ENCODE measurements at places on chromosomes 2 and 18.

DNA sequence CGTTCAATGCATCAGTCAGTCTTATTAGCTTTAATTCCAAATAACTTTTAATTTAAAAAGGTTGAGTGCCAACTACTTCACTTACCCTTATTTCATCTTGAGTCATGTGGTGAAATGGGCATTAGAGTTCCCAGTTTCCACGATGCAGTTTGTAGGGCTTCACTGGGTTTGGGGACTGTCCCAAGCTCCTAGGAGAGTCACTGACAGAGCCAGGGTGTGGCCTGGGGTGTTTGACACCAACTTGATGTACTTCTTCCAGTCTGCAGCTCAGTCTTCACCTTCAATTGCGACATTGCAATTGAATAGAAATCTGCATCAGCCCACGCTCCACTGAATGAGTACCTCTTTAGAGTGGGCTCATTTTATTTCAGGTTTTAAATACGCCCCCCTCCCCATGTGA is 165.3 kb downstream of the ARL4C start:
- no peak for DNase-seq

DNA sequence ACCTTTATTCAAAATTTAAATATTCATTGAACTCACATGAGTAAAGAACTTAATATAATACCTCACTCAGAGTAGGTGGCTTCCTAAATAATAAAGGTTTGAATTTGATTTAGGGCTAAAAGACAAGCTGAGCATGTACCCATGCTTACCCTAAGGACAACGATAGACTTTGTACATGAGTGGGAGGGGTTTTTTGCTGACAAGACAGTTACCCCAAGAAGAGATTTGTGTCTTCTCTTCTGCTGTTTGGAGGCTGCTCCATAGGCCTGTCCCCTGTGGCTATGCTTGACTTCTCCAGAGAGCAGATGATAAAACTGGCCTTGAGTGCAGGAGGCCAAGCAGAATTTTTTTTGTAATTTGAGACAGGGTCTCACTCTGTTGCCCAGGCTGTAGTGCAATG is 383.9 kb downstream of the TMEM182 start:
- DNase-seq, result no peak

GRCh38 chr2:106339609-106340008 is 128.6 kb downstream of the RGPD3 start:
- no peak for DNase-seq

DNA sequence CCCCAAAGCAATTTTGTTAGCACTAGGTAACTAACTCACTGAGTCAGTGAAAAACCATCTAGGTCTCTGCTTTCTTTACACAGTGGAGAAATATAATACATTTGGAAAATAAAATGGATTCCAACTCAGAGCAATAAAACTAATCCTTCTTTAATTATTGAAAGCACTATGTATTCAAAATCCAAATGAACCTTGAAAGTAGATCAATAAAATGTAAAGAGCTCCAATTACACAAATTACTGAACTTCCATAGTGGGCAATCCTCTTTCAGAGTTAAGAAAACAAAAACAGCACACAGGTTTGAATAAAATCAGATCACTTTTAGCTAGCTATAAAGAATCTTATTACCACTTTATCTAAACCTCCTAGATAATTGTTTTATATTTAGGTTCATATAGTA is 208.1 kb downstream of the NR4A2 start:
- DNase-seq, result no peak

GRCh38 chr2:177816766-177817165 is 255.8 kb downstream of the PDE11A start:
- DNase-seq, result no peak

- no peak for DNase-seq
These were observed 520.9 kb downstream of the CPS1 start for GRCh38 chr2:211077216-211077767.

GRCh38 chr2:125681576-125681975 is 974.4 kb upstream of the GYPC start:
- DNase-seq, result no peak

DNA sequence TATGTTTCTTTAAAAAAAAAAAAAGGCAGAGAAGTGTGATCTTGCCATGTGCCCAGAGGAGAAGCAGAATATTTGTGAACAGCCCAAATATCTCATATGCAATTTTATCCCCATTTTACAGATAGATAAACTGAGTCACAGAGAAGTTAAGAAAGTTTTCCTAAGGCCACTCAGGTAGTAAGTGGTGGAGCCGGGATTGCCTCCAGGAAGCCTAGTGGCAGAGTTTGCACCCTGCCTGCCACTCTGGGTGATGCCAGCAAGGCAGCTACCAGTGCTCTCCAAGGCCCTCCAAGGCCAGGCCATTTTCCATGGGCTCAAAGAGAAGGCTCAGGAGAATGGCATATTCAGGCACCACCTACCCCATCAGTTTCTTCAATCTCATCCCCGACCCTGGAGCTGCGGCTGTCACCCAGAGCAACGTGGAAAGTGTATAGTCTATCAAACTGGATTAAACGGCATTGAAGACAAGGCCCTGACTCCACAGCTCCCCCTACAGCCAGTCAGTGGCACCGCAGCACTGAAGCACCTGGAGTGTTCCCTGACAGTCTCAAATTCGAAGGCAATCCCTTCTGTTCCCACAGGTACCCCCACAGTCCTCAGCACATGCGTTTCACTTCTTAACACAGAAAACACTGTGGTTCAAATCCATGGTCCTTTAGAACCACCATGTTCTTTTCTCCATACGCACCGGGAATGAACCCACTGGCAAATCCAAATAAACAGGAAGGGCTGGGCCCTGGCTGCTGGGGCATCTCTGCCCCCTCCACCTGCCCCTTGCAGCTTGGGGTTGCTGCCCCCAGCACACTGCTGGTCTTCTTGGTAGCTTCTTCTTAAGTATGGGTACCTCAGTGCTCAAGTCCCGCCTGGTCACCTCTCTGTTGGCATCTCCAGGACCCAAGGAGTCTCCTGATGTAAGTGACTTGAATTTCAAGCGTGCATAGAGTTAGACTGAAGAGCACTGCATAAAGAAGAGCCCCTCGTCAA is 175.3 kb downstream of the INHBB start:
- no peak for DNase-seq

Data from left hindlimb (tissue), 1 donor.